ENCODE measurements at places on chromosomes 1 and 21.

GRCh38 chr1:110485725-110486124 lies 33.2 kb downstream of the KCNA10 start:
- DNase-seq = no peak

GRCh38 chr21:43262427-43262826 lies 93.6 kb downstream of the CRYAA start:
- no peak for DNase-seq

DNA sequence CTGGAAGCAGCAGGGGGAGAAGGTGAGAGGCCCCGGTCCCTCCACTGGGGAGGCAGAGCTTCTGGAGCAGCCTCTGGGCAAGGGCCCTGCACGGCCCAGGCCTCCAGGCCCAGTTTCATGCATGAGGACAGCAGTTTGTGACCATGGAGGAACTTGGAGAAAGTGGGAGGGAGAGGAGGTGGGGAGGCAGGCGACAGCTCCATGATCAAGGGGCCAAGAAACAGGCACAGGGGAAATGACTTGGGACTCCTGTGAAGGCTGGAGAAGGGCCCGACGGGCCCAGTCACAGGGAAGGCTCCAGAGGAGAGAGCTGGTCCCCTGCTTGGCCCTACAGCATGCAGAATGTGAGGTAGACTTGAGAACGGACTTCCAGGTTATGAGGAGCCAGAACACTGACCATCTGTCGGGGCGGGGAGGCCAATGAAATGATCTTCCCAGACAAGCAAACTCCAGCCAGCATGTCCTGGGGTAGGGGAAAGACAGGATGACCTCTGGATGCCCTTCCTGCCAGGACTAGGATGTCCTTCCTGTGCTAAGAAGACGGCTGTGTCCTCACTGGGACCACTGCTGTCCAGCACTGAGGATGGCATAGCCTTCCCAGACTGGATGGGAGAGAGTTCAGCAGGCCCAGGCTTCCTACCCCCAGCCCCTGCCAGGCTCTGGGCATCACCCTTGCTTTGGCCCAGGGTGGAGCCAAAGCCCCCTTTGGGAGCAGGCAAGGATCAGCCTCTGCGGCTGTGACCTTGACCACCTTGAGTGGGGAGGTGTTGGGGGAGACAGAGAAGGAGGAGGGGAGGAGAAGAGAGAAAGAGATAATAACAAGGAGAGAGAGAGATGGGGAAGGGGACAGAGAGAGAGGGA lies 548.2 kb downstream of the PTPRU start:
- no peak for DNase-seq

DNA sequence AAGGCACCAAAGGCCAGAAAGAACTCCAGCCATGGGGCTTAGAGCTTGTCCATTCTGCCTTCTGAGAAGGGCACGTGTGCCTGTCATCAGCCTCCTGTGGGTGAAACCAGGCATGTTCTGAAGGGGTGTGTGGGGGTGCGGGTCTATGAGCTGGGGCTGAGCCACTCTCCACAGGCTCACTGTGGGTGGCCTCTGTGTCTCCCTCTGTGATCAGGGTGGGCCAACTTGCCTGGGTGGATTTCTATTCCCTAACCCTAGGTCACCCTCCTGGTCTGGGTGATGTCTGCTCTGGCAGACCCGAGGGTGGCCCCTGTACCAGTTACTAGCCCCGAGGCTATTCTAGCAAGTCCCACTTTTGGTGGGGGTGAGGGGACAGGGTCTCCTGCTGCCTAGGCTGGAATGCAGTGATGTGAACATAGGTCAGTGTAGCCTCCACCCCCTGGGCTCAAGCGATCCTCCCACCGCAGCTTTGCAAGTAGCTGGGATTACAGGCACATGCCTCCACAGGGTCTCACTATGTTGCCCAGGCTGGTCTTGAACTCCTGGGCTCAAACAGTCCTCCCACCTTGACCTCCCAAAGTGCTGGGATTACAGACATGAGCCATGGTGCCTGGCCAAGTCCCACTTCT lies 94.4 kb downstream of the TRIM11 start:
- DNase-seq = no peak

GRCh38 chr1:17892225-17892624 lies 137.1 kb downstream of the ACTL8 start:
- no peak for DNase-seq

DNA sequence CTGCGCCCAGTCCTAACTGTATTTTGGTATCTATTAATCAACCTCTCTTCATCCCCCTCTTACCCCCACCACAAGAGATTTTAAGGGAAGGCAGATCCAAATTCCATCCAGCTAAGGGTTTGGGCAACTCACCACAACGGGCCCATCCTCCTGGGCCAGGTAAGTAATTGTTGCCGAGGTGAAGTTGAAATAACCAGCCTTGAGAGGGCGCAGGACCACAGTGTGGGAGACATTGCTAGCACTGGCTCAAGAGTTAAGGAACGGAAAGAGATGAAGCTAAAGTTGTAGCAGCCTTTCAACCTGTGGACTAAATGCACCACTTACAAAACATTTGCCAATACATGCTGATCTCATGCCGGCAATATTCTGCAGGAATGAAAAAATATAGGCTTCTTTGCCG lies 5.9 kb downstream of the SSR2 start:
- DNase-seq = no peak

DNA sequence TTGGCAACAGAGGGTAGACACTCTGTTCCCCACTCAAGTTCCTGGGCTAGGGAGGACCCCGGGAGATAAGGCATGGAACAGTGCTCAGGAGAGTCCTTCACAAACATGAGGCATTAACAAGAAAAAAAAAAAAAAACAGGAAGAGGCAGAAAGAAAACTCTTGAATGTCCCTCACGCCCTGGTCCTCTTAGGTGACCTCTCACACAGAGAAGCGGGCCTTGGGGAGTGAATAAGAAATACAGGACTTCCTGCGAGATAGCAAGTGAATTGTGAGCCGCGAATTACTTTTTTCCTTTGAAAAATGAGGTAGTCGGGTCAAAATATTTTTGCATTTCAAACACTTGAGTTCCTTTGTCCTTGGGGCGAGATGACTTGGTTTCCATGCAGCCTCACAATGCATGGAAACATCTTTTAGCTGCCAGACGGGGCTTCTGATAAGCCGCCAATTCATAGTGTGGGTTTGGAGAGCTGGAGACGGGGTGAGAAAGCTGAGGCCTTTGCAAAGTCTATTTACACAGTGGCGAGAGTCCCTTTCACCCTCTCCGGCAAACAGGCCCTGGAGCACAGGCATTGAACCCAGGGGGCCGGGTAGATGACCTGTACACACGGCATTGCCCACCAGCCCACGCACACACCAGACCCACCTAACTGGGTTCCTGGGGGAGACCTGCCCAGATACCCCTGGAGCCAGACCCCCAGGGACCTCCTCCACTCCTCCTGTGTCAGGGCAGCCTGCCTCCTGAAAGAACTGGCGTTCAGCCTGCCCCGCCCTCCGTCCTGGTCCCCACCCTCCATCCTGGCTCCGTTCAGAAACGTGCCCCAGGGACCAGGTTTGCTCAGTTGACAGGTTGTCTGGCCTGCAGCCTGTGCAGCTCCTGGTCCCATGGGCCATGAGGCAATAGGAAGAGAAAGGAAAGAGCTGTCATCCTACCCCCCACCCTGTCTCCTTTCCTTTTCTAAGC lies 192.3 kb downstream of the PRDM16 start:
- DNase-seq = no peak

GRCh38 chr1:93853940-93854339 lies 25.1 kb downstream of the DNTTIP2 start:
- DNase-seq = no peak

DNA sequence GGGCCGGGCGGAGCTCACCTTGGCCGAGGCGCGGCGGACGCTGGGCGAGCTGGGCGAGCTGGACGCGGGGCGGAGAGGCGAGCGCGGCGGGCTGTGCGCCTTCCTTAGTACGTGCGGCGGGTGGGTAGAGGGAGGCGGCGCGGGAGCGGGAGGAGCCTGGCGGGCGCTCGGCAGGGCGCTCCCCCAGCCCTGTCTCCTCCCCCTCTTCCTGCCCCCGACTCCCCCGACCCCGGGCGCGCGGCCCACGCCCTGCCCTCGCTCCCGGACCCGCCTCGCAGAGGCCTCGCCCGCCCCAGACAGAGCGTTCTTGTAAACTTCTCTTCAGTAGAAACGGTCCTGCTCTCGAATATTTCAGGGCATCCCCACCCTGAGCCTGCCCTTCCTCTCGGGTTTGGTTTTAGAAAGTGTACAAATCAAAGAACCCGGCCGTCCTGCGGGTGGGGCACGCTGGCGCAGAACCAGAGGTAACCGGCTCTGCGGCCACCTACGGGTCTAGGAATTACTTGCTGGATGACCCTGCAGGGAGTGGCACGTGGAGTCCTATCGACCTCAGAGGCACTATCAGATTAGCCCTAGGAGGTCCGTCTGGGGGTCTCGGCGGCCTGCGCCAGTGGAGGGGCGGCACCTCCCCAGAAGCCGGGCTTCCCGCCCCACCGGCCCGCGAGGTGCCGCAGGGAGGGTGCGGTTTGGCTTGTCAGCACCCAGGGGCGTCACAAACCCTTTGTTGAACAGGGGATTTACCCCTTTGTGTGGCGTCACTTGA lies at the start of gene S100A10:
Gene S100A10, minus strand, starts transcription at position 126 of the 763 bp plus-strand sequence. CDS start 7,629 bp downstream, outside the sequence.
- peak; percentile 66 for DNase-seq

- peak; percentile 21 for DNase-seq
These were observed 21.3 kb downstream of the PDE4B start for GRCh38 chr1:65813956-65814355.

GRCh38 chr1:224333939-224334786 lies 4.2 kb upstream of the NVL start:
- peak; percentile 57 for DNase-seq

DNA sequence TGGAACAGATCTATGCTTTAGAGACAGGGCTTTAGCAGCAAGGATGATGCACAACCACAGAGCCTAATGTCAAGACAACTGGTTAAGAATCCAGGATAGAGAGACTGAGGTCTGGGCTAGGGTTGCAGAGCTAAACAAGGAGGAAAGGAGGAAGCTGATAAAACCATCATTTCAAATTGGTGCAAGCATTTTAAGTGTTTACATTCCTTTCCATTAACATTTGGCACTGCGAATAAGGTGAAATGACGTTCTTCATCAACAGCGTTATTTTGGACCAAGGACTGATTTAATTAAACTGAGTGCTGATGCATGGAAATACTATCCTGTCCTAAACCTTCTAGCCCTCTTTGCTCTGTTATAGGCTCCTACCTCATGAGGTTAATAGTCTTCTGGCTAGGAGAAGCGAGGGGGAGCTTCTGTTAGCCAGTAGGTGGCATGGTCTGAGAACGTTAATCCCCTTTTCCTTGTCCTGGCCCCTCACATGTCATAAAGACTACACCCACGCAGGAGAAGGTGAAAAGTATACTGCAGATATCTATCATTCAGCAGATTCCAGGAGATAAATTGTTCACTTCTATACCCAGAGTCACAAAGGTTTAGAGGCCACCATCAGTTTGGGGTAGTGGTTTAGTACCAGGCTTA lies 7.6 kb upstream of the C1orf21 start:
- no peak for DNase-seq

- no peak for DNase-seq
These were observed 38.5 kb downstream of the ZBTB8OS start for GRCh38 chr1:32611859-32612188.

- DNase-seq = no peak
These were observed 17.0 kb downstream of the DHRS3 start for GRCh38 chr1:12600880-12601633.

DNA sequence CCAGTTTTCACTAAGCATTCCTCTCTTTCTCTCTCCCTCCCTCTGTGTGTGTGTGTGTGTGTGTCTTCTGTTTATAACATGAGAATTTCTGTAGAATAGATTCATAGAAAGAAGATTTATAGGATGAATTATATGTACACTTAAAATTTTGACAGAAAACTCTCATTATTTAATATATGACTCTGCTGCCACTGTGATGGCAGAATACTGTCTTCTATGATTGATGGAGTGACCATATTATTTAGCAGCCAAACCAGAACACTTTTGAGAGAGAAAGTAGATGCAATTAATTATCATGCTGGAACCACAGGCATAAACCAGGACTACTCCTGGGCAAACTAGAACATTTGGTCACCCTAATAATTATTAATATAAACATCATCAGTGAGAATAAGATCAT lies 34.3 kb upstream of the XPR1 start:
- DNase-seq = no peak

- no peak for DNase-seq
These were observed 21.1 kb downstream of the TOMM20 start for GRCh38 chr1:235107368-235108184.

DNA sequence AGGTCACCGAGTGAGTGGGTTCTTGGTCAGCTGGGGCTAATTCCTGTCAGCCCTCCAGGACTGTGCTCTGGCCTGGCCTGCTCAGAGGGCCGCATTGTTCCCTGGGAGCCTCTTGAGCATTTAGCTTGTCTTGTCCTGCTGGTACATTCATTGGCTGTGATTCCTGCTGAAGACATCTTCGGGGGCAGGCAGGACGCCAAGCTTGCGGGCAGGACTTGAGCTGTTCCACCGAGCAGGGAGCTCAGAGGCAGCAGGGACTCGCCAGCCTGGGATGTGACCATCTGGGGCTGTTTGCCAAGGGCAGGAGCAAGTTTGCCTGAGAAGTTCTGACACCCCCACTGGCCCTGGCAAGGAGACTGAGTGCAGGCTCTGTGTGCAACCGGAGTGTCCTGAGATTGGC lies 7.0 kb upstream of the SLC26A9 start:
- peak; percentile 73 for DNase-seq

DNA sequence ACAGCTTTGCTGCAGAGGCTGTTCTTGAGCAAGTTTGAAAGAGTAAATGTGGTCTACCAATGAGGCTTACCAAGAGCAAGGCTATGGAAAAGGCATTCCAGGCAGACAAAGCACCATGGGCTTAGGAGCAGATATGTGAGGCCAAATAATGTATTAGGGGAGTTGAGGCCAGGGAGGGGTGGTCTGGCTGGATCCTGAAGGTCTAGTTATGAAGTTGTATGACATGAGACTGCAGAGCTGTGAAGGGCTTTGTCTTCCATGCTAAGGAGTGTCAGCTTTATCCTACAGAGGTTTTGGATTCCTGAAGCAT lies 51.8 kb upstream of the TSPAN2 start:
- no peak for DNase-seq

GRCh38 chr1:25105836-25106235 lies 126.5 kb downstream of the SYF2 start:
- no peak for DNase-seq

- no peak for DNase-seq
These were observed 38.3 kb downstream of the IRF2BP2 start for GRCh38 chr1:234571702-234572101.

GRCh38 chr1:80417671-80418070 lies 1383.1 kb upstream of the ADGRL2 start:
- DNase-seq = peak; percentile 17

DNA sequence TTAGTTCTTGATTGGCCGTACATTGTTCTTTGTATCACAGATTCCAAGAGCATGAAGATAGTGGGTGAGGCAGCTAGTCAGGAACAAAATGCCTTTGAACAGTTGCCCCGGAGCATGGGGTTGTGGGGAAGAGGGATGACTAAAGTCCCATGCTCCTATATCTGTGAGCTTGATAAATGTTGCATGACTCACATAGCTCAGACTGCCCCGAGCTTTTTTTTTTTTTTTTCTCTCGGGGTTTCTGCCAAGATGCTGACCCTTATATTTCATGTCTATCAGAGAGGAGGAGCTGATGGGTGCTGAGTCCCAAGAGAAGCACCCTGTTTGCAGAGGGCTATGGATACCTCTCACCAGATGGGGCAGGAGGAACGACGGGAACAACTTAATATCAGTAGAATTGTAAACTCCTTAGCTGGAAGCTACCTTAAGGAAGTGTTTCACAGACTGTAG lies 40.6 kb downstream of the SRRM1 start:
- peak; percentile 80 for DNase-seq

- no peak for DNase-seq
These were observed 29.6 kb downstream of the VANGL1 start for GRCh38 chr1:115671176-115671934.

GRCh38 chr1:175839779-175840669 lies 96.6 kb upstream of the TNR start:
- DNase-seq = no peak

All from GM04504 (cell line).